Bronchial epithelial cell (primary cell): ENCODE measurements at places on chromosomes 12 and 14.

GRCh38 chr12:106179086-106179485 is 40.3 kb upstream of the NUAK1 start:
- no peak for DNase-seq

GRCh38 chr12:4905316-4905715 is 4.4 kb upstream of the KCNA1 start:
- DNase-seq = no peak

DNA sequence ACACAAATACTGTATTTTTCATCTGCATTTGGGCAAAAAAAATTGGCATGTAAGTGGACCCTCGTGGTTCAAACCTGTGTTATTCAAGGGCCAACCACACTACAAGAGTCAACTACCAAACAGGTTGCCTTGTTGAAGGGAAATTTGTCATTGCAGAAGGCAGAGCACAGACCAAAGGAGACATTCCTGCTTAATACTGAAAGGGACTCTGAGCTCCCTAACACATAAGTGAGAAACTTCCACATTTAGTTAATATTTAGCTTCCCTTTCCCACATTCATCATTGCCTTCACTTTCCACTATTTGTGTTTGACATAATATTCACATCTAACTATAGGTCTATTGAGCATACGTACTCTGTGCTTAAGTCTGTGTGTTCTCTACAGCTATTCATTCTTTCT is 266.9 kb downstream of the KCNH5 start:
- no peak for DNase-seq

- DNase-seq = no peak
Observed at GRCh38 chr12:127654383-127654985, 612.5 kb upstream of the TMEM132C start.

GRCh38 chr12:24818351-24818750 is 130.6 kb downstream of the BCAT1 start:
- no peak for DNase-seq

- peak; percentile 71 for DNase-seq
Observed at GRCh38 chr14:55336162-55336561, 64.9 kb downstream of the FBXO34 start.

GRCh38 chr12:49897276-49897675 is 6.4 kb downstream of the FAIM2 start:
- no peak for DNase-seq

- peak; percentile 62 for DNase-seq
Observed at GRCh38 chr14:59969319-59969718, 49.4 kb downstream of the LRRC9 start.

DNA sequence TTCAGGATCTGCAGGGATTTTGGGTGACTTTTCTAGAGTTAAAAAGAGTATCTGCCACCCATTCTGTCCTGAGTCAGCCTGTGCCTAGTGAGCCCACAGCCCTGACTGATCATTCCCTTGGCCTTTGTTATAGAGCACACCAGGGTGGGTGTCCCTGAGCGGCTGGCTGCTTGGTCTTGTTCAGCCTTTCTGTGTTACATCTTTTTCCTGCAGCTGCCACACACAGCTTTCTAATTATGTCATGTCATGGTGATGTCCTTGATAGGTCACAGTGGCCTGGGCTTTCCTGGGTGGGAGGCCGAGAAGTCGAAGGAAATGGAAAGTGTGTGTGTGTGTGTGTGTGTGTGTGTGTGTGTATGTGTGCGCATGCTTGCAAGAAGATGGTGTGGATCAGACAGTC is 293.2 kb upstream of the CRY1 start:
- DNase-seq = no peak

DNA sequence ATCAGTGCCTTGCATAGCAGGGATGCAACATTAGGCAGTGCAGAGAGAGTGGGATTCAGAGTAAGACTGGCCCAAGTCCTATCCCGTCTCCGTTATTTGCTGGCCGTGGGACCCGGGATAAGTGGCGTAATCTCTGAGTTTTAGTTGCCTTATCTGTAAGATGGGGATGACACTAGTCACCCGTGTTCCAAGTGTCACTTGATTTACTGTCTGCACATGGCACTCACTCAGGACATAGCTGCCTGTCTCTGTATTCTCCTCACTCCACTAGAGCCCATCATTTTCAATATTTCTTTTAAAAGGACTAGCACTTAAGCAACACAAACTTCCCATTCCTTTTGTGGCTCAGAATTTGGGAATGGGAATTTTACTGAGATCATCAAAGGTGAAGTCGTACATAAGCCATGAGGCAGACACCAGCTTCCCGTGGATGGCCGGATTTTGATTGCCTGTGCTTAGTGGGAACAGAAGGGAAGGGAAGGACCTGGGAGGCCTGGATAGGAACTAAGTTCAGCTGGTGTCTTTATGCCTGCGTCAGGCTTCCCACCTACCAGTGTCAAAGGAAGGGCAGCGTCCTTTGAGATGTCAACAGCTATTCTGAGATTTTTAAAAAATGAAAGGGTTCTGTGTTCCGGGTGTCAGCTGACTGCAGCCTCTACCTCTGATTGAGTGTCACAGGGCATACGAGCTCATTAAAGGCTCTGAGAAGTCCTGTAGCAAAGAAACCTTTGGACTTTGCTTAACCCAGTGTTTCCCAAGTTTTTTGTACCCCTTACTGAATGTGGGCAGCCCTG is 361.4 kb downstream of the CACNA1C start:
- no peak for DNase-seq

- DNase-seq = no peak
Observed at GRCh38 chr14:69693145-69693544, 73.8 kb upstream of the SRSF5 start.

DNA sequence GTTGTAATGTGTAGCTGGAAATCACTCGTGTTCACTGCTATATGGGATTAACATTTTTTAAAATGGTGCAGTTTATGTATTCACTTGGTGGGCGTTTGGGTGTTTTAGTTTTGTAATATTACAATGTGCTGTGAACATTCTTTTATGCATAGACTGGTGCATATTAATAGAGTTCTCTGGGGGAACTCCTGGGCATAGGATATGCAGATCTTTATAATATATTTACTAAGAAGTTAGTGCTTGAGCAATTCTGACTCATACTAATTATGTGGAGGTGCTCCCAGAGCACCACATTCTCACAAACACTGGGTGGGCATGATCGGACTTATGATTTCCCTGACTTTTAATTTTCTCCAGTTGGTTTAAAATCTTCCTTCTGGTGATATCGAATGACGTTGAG is 342.3 kb downstream of the PDZRN4 start:
- DNase-seq = no peak

- no peak for DNase-seq
Observed at GRCh38 chr14:33587791-33588190, 363.1 kb downstream of the EGLN3 start.

- peak; percentile 13 for DNase-seq
Observed at GRCh38 chr14:57182760-57183503, 85.8 kb downstream of the EXOC5 start.

DNA sequence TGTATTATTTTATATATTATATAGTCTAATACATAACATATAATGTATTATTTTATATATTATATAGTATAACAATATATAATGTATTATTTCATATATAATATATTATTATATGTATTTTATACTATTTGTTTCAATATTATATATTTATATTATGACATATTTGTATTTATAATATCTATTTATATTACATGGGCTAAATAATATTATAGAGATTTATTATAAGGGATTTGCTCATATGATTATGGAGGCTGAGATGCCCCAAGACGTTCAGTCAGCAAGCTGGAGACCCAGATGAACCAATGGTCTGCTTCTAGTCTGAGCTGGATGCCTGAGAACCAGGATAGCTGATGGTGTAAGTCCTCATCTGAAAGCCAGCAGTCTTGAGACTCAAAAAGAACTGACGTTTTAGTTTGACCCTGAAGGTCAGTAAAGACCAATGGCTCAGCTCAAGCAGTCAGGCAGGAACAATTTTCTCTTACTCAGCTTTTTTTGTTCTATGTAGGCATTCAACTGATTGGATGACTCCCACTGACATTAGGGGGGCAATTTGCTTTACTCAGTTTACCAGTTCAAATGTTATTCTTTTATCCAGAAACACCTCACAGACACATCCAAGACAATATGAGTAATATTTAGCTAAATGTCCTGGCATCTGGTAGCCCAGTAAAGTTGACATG is 130.4 kb downstream of the FLRT2 start:
- DNase-seq = no peak

- no peak for DNase-seq
Observed at GRCh38 chr12:123132951-123133619, 17.8 kb downstream of the PITPNM2 start.

GRCh38 chr12:77722536-77722935 is 108.2 kb upstream of the NAV3 start:
- no peak for DNase-seq

DNA sequence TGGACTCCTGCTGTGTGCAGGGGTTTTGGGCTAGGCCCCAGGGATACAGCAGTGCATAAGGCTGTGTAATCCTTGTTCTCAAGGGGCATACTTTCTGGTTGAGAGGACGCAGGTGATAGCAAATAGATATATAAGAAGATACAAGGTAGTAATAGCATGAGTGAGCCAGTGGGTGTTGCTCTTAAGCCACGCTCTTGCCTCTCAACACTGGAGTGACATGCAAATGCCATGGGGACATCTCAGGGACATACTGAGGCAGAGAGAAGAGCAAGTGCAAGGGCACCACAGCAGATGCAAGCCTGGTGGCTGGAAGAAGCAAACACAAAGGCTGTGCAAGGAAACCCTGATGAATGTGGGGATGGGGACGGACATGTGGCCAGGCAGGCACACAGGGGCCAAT is 223.3 kb downstream of the CHST11 start:
- DNase-seq = no peak

DNA sequence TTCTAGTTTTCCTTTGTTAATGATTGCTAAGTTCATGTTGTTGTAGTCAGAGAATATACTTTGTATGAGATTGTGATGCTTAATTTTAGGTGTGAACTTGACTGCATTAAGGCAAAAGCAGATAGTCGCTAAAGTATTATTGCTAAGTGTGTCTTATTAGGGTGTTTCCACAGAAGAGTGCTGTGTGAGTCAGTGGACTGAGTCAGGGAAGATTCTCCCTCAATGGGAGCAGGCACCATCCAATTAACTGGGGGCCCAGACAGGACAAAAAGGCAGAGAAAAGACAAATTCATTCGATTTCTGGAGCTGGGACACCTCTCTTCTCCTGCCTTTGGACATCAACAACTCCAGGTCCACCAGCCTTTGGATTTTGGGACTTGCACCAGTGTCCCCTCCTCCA is 48.5 kb downstream of the BAZ1A start:
- DNase-seq = peak; percentile 54

DNA sequence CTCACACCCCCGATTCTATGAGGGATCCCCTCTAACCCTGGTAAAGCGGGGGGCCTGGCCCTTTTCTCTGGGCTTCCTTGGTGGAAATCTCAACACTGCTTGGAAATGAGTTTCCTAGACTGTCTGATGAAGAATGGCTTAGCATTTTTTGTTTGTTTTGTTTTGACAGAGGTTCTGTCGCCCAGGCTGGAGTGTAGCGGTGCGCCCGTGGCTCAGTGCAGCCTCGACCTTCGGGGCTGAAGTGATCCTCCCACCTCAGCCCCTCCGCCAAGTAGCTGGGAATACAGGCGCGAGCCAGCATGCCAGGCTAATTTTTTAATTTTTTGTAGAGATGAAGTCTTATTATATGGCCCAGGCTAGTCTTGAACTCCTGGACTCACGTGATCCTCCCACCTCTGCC is 30.3 kb downstream of the TC2N start:
- no peak for DNase-seq

DNA sequence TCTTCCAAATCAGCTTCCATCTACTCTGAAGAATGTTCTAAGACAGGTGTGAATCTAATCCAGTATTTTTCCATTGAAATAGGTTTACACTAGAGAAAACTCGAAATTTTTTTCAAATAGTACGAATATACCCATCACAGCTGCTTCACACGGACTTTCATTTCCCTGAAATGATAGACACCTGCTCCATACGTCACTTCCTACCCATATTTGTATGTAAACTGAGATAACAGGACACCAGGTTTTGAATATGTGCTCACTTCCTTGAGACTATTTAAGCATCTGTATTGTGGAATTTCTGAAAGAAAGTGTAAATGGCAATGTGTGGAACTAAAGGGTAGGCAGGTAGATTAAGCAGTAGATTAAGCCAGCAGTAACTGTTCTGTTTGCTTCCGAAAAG is 13.4 kb upstream of the ITPR2 start:
- DNase-seq = no peak

- DNase-seq = peak; percentile 49
Observed at GRCh38 chr12:54032627-54033100, at the start of gene HOXC5. Gene HOXC5 (plus strand): TSS chr12:54033050. CDS start chr12:54033123, 73 bp downstream.

DNA sequence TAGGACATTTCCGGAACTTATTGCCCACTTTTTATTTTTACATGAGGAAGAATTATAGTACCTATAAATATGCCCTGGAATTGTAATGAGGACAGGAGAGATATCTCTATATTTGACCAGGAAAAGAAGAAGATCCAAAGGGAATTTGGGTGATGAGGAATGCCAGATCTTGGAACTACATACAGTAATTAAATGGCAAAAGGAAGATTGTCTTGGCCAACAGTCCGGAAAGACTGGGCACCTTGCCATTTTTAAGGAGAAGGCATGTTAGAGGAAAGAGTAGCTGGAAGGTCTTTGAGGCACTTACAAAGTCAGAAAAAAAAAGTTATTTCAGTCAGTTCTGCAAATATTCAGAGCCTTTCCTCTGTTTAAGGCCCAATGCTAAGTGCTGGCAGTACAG is 616.4 kb downstream of the MED13L start:
- no peak for DNase-seq

- DNase-seq = peak; percentile 33
Observed at GRCh38 chr14:54839701-54840119, 62.9 kb downstream of the GCH1 start.

GRCh38 chr12:67764946-67765619 is 116.5 kb downstream of the DYRK2 start:
- no peak for DNase-seq

- no peak for DNase-seq
Observed at GRCh38 chr12:16492820-16493797, 112.9 kb downstream of the LMO3 start.
